ENCODE measurements at places on chromosomes 3 and 15. TPM values are rescaled to one million over a fixed set of nuclear protein-coding genes. Genes with fewer than 3 reads are reported as not detected.
A peak's percentile ranks its signal among the peaks of the same experiment; 100 is the strongest.

DNA sequence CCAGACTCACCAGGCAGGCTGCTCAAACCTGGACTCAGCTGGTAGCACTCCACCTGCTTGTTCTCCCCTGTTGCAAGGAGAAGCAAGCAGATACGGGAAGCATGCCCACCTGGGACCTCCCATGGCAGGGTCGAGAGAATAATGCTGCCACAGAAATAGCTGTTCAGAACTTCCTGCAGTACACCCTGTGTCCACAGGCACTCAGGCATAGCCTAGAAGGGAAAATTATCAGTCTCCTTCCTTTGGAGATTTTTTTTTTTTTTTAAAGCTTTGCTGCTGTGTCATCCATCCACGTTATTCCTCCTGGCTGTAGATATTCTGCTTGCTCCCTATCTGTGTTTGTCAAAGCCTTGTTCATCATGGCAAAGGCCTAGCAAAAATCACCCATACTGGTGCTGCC lies 32.7 kb upstream of the RPS17 start:
- no peak for DNase-seq

DNA sequence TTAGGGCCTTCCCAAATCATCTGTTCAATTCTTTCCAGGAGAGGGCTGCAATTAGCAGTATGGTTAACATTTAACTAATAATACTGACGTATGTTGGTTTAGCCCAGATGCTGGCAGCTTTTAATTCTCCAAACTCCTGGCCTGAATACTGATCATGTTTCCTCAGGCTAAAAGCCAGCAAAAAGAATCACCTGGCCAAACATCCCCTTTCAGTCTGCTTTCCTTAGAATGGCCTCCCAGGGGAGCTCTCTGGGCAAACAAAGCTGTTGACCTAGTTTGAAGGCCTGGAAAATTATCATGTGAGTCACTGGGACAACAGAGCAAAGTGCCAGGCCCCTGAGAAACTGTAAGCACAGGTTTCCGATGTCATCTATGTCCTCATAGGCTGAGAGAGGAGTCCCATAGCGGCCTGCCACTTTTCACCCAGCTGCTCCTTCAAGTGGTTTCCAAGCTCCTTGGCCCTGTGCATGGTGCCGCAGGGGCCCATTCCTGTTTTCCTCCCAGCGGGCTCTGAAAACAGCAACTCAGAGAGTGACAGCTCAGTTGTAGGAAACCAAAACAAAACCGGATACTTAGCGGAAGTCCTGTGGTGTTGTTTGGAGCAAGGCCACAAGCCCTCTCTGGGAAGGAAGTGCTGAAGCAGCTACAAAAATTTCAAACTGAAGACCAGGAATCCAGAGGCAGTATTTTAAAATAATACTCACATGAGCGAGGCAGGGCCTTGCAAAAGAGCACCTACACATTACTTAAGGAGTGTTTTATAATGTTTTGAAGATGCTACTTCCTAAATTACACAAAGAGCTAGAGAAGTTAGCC lies 36.5 kb upstream of the RAB11A start:
- DNase-seq: peak; percentile 94

DNA sequence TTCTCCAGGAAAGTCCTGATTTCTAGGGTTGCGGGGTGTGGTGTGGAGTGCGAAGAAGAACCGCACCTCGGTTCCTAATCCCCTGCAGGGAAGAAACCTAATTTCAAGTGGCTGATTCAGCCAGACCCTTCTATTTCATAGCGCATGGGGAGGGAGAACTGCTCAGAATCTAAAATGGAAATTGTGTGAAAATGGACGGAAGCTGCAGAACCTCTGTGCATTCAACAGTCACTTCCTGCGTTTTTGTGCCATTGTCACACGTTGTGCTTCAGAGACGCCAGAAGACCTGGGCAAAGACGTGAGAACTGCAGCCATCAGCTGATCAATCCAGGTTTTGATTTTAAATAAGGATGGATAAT lies 1.2 kb downstream of the SIDT1 start:
- DNase-seq: no peak

GRCh38 chr15:59315914-59316451 lies 56.7 kb downstream of the MYO1E start:
- no peak for DNase-seq

DNA sequence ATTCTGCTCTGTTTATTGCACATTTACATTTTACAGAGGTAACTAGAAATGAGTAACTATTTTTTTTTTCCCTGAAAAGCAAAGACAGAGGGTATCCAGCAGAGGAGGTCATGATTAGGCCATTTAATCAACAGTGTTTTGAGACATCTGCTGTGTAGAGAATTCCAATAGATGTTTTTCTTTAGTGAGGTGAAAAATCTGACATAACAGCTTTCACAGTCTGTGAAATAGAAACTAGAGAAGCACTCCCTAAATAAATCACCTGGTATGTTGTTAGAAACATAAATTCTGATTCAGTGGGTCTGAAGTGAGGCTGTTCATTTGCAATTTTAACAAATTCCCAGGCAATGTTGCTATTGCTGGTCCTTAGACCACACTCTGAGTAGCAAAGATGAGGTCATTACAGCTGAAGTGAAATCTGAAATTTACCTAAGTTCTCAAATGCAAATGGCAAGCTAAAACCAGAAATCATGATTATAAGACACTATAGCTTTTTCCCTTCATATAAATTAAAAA lies 329.2 kb upstream of the LRRC3B start:
- no peak for DNase-seq

DNA sequence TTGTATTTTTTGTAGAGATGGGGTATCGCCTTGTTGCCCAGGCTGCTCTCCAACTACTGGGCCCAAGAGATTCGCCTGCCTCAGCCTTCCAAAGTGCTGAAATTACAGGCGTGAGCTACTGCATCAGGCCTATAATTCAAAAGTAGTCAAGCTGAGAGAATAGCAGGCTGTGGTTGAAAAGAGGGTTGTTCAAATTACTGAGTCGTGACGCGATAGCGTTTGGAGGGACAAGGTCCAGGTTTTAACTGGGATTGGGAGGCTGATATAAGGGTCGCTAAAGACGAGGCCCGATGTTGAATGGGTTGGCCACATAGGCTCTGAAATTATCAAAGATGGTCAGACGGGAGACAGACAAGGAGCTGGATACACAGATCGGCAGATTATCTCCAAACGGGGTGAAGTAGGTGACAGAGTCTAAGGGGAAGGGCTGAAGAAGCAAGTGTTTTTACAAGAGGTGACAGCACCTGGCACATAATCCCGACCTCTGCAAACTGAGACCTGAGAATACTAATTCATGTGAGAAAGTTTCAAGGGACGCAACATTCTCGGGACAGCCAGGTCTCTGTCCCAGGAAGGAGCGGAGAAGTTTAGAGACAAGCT lies 759 bp upstream of the ARID3B start:
- peak; percentile 58 for DNase-seq

DNA sequence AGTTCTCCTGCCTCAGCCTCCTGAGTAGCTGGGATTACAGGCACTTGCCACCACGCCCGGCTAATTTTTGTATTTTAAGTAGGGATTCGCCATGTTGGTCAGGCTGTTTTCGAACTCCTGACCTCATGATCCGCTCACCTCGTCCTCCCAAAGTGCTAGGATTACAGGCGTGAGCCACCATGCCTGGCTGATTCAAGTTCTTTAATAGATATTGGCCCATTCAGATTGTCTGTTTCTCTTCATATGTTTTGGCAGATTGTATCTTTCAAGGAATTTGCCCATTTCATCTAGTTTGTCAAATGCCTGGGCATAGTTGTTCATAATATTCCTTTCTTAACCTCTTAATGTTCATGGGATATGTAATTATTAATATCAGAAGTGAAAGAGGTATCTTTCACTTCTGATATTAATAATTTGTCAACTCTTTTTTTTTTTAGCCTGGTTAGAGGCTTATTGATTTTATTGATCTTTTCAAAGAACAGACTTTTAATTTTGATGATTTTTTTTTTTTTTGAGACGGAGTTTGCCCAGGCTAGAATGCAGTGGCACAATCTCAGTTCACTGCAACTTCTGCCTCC lies 40.2 kb upstream of the ZFAND6 start:
- DNase-seq: no peak

DNA sequence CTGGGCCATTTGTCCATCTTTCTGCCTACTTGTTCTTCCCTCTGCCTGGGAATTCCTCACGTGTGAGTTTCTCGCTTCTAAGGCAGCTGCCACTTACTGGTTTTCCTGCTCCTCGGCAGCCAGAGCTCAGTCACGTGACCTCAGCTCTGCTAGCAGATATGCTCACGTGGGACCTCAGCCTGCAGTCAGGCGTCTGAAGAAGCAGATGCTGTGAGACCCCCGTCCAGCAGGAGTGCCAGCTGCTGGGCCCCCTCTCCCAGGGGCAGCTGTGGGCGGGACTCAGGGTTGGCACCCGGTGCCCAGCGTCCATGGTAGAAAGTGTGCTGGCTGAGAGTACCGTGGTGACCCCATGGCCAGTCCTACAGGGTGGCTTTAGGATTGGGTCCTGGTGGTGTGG lies 161.3 kb upstream of the TLE3 start:
- peak; percentile 80 for DNase-seq

- DNase-seq: no peak
These were observed 175.0 kb downstream of the CFAP20DC start for GRCh38 chr3:58874795-58875194.

DNA sequence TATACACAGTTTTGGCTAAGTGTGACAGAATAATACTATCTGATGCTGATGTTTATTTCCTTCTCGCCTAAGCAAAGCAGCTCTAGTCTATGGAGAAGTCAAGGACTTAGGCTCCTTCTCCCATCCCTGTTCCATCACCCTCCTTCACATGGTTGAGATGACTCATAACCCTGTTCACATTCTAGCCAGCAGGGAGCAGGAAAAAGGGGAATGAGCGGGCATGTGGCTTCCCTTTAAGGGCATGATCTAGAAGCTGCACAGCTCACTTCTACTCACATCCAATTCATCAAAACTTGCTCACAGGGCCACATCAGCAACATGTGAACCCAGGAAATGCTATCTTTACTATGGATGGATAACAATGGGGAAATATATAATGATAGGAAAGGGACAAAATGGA lies 40.9 kb downstream of the CBLB start:
- DNase-seq: peak; percentile 44

DNA sequence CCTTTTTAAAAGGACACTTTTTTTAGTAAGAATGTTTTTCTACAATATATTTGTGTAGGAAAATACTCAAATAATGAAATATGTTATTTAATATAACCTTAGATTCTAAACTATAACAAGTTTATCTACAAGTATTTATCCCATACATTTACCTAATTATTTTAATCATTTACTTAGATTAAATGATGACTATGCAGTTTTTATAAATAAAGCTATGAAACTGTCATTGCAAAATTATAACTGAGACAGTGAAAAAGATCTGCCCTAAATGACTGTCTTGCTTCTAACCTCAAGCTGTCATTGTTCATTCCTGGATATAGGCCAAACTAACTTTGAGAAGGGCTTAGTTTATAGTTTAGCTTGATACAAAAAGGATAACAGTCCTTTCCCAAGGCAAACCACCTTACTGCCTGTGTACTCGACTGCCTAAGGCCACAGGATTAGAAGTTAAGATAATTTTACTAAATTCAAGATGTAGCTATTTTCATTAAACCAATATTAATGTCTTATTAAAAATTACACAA lies 84.1 kb downstream of the GLDN start:
- no peak for DNase-seq

DNA sequence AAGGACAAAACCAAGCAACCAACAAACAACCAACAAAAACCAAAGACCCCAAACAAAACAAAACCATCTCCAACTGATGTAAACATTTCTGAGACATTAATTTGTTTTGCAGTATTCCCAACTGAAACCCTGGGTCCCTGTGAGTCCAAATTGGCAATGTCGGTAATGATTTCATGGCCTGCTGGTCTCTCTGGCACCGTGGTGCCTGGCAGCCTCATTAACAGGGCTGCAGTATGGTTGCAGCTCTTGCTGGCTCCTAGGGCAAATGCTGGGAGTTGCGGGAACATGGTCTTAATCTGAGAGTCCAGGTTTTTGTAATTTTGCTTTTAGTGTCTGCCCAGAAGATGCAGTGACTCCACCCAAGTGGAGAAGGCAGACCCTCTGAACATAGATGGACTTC lies 128.3 kb downstream of the SV2B start:
- DNase-seq: no peak

GRCh38 chr15:96421178-96421601 lies 90.7 kb downstream of the NR2F2 start:
- no peak for DNase-seq

The C3orf85 gene
- 94.4 TPM for polyA plus RNA-seq

The GRK7 gene
- 0.04 TPM for polyA plus RNA-seq

The STAC gene
- polyA plus RNA-seq: not detected

The HDGFL3 gene
- 17.9 TPM for polyA plus RNA-seq

The SPATA12 gene
- polyA plus RNA-seq: not detected

The CYP1A2 gene
- polyA plus RNA-seq: not detected

The SENP8 gene
- 0.89 TPM for polyA plus RNA-seq

The BTLA gene
- 0.55 TPM for polyA plus RNA-seq

The FAM81A gene
- polyA plus RNA-seq: 1.1 TPM

The MESP2 gene
- not detected for polyA plus RNA-seq

The FANCD2OS gene
- polyA plus RNA-seq: not detected

The CIB2 gene
- 12.7 TPM for polyA plus RNA-seq

The CPA3 gene
- polyA plus RNA-seq: 0.56 TPM

The EXD1 gene
- polyA plus RNA-seq: not detected

The ACTC1 gene
- polyA plus RNA-seq: 35.1 TPM

The DNAH12 gene
- polyA plus RNA-seq: not detected

The SEMA3B gene
- polyA plus RNA-seq: 39.2 TPM

Data from small intestine (tissue), 16 donors.